ENCODE measurements at places on chromosomes 5 and 9. TPM values are rescaled to one million over a fixed set of nuclear protein-coding genes. Genes with fewer than 3 reads are reported as not detected.

DNA sequence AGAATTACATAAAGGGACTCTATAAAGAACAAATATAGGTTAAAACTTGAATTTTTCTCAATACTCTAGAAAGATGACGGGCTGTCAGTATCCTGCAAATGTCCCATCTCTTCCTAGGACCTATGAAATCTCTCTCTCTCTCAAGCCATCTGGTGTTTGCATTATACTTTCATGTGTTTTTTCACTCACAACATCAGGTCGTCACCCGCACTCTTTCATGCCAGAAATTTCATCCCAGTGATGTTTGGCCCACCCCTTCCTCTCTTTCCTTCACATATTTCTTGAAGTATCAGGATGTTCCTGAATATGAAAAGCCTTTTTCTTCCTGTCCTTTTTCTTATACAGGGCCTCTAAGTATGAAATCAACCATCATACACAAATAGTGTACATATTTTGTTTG is 63.3 kb upstream of the GAS1 start:
- no peak for DNase-seq

- DNase-seq = no peak
These were observed 92.3 kb upstream of the SPATA31C2 start for GRCh38 chr9:88230612-88231011.

GRCh38 chr5:142720641-142721271 is 34.9 kb upstream of the FGF1 start:
- no peak for DNase-seq

DNA sequence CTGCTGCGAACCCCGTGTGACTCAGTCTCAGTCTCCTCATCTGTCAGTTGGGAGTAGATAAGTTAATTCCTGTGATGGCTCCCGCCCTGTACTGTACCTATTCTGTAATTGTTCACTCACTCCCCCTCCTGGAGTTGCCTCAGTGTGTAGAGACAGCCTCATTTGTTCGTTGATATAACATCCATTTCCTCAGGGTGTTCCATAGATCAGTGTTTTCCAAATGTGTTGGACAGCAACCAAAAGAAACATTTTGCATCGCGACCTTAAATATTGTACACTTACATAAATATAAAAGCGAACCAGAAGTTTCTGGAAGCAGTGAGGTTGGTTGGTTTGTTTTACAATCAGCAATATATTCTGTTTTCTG is 698 bp downstream of the NFX1 start:
- no peak for DNase-seq

GRCh38 chr5:9920697-9921096 is 290.5 kb upstream of the TAS2R1 start:
- no peak for DNase-seq

GRCh38 chr9:136925414-136926153 is 19.0 kb downstream of the FBXW5 start:
- no peak for DNase-seq

- DNase-seq = no peak
These were observed 832 bp downstream of the EIF4EBP3 start for GRCh38 chr5:140548300-140548688.

- no peak for DNase-seq
These were observed 169.7 kb upstream of the CDH9 start for GRCh38 chr5:27208051-27208450.

- no peak for DNase-seq
These were observed 4.2 kb downstream of the SCGB3A2 start for GRCh38 chr5:147882586-147883313.

DNA sequence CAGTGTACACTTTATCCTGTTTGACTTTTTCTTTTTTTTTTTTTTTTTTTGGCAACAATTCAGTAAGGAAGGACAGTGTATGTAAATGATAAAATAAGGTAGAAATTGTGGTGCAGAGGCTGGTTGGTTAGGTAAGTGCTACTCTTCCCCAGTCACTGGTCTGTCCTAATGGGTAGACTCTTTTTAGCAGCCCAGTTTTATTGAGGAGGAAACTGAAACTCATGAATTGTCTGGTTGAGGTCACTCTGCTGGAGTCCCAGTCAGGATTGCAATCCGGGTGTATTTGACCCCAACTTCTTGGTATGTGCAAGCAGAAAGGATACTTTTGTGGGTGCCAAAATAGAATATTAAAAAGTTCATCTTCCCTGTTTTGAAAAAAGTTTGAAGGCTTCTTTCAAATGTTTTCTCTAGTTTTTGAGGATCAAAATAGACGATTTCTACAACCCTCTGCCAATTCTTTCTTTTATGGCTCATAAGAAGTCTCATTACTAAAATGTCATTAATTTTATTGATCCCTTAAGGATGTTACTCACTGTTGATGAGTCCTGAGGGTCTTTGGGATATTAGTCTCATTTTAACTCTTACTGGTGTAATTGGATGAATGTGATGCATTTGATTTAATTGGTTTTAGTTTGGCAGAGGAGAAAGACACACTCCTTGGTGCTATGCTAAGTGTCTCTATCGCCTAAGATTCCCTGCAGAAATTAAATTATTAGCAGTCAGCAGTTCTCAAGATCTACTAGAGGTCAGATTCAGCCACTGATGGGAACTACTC is 171.9 kb downstream of the KDM4C start:
- DNase-seq = no peak

GRCh38 chr9:136849960-136850865 is 1.0 kb downstream of the PHPT1 start:
- no peak for DNase-seq

GRCh38 chr5:96775689-96776088 is 32.1 kb downstream of the ERAP1 start:
- no peak for DNase-seq

DNA sequence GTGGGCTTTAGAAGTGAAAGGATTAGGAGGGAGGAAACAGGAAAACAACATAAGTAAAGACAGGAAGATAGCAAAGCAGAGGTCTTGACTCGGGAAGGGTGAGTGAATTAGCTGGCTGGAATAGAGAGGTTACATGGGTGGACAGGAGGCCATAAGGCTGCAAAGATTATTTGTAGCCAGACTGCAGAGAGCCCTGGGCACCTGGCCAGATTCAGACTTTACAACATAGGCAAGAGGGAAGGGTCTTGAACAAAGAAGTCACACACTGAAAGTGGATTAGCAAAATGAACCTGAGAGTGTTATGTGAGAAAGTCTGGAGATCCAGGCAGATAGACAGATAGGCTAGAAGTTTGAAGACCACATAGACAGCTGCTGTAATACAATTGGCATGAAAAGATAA is 29.7 kb upstream of the CER1 start:
- no peak for DNase-seq

DNA sequence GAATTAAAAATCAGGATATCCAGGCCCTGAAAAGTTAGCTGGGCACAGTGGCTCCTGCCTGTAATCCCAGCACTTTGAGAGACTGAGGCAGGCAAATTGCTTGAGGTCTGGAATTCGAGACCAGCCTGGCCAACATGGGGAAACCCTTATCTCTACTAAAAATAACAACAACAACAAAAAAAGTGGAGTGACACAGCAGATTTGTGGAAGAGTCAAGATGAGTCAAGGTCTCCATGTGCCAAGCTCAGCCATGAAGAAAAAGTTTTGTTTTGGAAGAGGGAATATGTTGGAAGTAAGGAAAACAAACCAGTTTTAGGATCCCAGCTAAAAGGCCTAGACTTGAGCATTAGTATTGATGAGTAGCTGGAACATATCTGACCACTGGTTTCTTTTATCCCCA is 14.7 kb downstream of the LRRC70 start:
- DNase-seq = no peak

DNA sequence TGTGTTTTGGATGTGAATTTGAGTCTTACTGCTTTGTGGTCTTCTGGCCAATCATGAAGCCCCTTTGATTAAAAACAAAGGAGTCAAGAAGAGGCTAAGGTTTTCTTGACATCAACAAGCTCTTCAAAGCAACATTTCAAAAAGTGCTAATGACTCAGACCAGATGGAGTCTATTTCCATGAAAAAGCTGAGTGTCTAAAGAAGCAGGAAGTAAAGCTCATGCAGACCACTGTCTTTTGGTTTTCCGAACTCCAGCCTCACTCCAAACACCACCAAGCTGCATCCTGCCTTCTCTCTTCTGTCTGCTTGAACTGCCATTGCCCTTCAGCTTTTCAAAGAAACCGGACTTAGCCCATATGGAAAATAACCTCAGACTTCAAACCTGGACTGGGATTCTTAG is 115.2 kb downstream of the PRDM6 start:
- DNase-seq = no peak

- no peak for DNase-seq
These were observed 10.5 kb upstream of the TRIM36 start for GRCh38 chr5:115180165-115180709.

- no peak for DNase-seq
These were observed 202.7 kb upstream of the NR3C1 start for GRCh38 chr5:143606043-143606752.

GRCh38 chr9:122186777-122187470 is 27.2 kb downstream of the MORN5 start:
- DNase-seq = peak; percentile 35

- DNase-seq = no peak
These were observed 55.5 kb upstream of the FUBP3 start for GRCh38 chr9:130523921-130524320.

GRCh38 chr5:147176422-147176821 is 58.4 kb upstream of the STK32A start:
- no peak for DNase-seq

- no peak for DNase-seq
These were observed 378.9 kb downstream of the SLCO4C1 start for GRCh38 chr5:101917166-101917565.

GRCh38 chr9:82805027-82805426 is 257.9 kb downstream of the RASEF start:
- DNase-seq = no peak

- no peak for DNase-seq
These were observed 4.8 kb downstream of the WNK2 start for GRCh38 chr9:93188426-93189368.

DNA sequence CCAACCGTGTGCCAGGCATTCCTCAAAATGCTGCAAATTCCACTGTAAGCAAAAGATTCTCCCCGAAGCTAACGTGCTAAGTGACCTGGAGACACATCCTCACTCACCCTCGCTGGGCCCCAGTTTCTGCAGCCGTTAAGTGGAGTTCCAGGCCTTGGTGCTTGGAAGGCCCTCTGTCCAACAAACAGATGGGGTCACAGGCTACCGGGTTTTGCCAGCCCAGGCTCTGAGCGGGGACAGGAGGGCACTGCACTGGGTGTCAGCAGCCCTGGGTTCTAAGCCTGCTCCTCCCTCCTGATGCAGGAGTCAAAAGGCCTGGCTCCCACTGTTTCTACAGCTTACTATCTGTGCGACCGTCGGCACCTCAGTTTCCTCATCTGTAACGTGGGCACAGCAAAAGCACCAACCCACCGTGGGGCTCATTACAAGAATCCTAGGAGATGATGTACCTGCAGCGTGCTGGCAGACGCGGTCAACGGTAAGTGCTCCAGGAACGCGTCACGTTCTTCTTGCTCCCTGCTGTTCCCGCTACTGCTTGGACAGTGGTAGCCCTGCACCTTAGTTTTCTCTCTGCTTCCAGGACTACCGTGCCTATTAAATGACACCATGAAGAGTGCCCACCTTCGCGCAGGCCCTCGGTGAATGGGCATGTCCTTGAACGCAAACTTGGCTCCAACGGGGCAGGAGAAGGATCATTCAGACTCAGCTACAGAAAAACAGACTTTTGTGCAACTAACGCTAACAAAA is 84.8 kb downstream of the ADAMTS2 start:
- DNase-seq = peak; percentile 57

DNA sequence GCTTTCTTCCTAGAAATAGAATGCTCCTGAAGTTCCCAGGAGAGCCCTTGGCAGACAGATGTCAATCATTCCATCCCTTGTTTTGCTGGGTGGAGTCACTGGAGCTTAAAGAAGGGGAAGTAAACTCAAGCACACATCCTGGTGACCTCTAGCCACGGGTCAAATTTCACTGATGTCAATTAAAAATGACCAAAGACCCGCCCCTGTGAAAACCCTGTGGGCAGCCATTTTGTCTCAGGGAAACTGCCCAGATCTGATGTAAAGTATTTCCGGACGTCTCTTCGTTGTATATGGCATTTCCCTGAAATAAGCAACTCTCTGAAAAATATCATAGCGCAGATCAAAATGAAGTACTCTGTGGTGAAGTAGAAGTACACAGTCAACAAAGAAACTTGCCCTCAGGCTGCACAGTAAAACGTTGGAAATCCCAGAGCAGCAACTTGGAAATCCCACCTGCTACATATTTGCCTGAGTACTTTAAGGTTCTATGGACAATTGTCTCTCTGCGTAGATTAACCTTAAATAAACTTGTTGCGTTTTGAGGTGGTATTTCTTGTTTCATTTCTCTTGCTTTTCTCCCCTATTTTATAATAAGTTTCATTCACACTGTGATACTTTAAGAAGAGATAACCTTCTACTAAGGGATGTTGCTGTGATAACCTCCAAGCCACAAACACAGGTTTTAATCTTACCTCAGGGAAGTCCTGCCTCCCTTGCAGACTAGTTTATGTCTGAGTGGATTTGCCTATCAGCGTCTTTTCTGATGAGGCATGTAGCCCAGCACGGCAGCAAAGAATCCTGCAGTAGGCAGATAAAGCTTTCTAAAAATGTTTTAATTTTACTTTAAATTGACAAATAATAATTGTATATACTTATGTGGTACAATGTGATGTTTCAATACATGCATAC is 60.9 kb upstream of the PIP5K1B start:
- no peak for DNase-seq

DNA sequence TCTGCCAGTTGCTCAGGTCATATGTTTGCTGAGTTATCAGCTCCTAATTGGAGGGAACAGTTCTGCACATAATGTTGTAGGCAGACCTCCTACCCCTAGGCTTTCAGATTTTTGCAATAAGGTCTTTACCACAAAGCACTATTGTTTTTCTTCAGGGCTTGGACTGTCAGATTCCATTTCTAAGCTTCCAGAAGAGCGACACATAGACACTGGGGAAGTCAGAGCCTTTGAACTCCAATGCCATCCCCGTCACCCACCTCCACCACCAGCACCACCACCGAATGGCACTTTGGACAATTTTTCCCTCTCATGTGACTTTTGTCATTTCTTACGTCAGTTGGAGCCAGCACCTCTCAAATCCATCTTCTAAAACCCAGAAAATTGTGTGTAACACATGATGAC is 28.3 kb upstream of the SPRY4 start:
- DNase-seq = no peak

DNA sequence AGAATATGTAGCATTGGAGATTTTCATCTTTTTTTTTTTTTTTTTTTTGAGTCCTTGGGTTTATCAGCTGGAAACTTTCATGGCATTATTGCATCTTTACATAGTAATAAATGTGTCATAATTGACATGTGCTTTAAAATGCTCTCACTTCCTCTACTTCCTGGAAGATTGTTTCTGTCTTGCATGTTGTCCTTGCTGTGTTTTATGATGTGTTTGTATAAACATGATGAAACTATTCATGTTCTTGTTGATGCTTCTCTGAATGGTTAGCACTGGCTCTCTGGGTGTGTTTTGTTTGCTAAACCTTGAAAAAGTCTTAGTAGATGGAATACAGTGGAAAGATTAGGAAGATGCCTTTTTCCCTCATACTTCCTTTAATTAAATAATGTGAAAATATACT is 87.9 kb downstream of the IQGAP2 start:
- DNase-seq = no peak

The UBE2B gene
- total RNA-seq = 78.7 TPM

The LTC4S gene
- 20.3 TPM for total RNA-seq

The PCDHB7 gene
- total RNA-seq = 5.5 TPM

The FANCC gene
- 4.4 TPM for total RNA-seq

The SLC36A3 gene
- not detected for total RNA-seq

The IFNB1 gene
- not detected for total RNA-seq

The FGD3 gene
- total RNA-seq = 6.3 TPM

The CTXN3 gene
- not detected for total RNA-seq

The OLFML2A gene
- 9.1 TPM for total RNA-seq
